GM13977 (cell line): ENCODE measurements at places on chromosomes 12 and 14.

GRCh38 chr12:77339610-77340009, 274.2 kb upstream of the E2F7 start:
- DNase-seq, result no peak

DNA sequence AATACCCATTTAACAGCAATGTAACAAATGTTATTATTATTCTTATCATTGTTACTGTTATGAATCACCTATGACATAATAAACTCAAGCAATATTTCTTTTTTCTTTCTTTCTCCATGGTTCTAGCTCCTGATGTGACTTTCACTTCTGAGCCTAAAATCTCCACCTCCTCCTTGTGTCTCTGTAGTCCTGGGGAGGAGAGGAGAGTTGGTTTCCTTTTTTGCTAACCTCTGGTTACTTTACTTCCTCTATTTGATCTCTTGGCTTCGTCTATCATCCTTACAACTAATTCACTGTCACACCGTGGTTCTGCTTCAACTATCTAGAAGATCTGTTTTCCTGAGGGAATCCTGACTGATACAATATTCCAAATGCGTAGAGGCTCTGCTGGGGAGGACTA, 456.6 kb downstream of the VRK1 start:
- no peak for DNase-seq

DNA sequence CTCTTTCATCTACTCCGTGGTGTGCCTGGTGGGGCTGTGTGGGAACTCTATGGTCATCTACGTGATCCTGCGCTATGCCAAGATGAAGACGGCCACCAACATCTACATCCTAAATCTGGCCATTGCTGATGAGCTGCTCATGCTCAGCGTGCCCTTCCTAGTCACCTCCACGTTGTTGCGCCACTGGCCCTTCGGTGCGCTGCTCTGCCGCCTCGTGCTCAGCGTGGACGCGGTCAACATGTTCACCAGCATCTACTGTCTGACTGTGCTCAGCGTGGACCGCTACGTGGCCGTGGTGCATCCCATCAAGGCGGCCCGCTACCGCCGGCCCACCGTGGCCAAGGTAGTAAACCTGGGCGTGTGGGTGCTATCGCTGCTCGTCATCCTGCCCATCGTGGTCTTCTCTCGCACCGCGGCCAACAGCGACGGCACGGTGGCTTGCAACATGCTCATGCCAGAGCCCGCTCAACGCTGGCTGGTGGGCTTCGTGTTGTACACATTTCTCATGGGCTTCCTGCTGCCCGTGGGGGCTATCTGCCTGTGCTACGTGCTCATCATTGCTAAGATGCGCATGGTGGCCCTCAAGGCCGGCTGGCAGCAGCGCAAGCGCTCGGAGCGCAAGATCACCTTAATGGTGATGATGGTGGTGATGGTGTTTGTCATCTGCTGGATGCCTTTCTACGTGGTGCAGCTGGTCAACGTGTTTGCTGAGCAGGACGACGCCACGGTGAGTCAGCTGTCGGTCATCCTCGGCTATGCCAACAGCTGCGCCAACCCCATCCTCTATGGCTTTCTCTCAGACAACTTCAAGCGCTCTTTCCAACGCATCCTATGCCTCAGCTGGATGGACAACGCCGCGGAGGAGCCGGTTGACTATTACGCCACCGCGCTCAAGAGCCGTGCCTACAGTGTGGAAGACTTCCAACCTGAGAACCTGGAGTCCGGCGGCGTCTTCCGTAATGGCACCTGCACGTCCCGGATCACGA, 2.2 kb downstream of the SSTR1 start:
- no peak for DNase-seq

DNA sequence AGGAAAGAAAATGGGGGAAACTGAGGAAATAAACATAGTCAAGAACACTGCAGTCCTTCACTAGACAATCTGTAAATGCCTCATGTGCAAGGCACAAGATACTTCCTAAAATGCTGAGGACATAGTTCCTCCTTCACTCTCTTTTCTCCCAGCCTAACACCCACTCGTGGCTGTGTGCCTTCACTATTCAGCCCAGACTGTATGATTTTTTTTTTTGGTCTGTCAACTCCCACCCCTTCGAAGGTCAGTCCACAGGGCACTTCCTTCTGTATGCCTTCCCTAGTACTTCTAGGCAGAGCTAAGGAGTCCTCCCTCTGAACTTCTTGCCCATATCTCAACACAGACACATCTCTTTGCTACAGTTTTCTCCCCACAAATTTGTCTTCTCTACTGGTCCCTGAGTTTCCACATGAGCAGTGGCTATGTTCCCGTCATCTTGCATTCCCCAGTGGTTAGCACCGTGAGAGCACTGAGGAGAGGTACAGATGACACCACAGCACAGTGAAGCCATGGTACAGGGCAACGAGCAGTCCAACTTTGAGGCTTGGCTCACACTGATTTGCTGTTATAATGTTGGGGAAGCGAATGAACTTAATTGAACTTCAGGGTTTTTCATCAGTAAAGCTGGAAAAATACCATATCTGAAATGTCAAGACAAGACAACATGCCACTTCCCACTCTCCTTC, 24.1 kb upstream of the SYCP3 start:
- no peak for DNase-seq

- no peak for DNase-seq
These were observed 4.6 kb downstream of the TEAD4 start for GRCh38 chr12:2963760-2964292.

DNA sequence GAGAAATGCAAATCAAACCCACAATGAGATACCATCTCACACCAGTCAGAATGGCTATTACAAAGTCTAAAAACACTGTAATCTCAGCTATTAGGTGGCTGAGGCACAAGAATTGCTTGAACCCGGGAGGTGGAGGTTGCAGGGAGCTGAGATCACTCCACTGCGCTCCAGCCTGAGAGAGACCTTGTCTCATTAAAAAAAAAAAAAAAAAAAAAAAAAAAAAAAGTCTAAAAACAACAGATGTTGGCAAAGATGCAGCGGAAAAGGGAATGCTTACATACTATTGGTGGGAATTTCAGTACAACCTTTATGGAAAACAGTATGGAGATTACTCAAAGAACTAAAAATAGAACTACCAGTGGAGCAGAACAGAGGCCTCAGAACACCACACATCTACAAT, 19.0 kb upstream of the ATF7 start:
- DNase-seq, result no peak
